ENCODE measurements at places on chromosomes 7 and 10.

DNA sequence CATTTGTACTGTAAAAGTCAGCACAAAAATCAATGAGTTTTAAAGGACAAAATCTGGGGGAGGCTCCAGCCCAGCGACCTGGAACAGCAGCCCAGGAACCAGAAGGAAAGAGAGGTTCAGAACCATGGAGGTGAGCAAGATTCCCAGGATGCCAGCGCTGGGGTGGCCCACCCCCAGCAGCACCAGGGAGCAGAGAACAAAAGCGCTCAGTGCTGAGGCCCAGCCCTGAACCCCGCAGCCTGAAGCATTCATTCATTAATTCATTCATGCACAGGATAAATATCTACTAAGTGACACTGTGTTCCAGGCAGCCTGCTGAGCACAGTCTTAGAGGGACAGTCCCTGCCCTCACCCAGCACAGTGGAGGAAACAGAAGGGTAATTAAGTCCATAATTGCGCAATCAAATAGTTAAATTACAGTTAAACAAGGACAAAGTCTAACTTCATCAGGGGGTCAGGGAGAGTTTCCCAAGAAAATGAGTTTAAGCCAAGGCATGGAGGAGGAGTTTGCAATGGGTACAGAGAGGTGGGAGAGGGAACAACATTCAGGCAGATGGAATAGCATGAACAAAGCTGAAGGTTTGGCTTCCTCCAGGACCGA is 202.3 kb downstream of the GRID1 start:
- no peak for DNase-seq

DNA sequence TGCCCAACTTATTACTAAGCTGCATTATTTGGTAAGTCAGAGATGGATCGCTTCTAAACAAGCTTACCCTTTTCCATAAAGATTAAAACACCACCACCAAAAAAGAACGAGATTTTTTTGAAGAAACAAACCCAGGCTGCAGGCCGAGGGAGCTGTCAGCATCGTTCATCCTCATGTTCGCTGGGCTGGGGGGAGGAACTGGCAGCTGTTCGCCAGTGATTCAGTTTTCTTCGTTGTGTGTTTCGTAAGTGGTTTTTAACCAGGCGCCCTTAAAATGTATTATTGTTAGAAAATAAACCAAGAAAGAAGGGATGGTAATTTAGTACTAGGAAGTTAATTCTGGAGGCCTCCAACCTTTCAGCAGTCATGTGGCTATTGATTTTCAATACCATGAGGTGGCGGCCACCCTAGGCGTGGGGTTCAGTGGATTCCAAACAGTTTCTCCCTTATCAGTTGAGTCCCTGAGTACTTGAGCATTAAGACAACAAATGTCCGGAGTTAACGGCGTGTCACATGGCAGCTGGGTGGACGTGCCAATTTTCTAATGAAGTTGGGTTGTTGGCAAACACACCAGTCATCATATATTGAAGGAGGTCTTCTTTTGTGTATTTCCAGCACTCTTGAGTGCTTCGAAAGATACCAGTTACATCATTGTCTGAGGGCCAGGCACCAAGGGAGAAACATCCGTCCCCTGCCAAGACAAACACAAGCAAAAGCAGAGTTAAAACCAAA is 173.2 kb downstream of the EBF3 start:
- no peak for DNase-seq

DNA sequence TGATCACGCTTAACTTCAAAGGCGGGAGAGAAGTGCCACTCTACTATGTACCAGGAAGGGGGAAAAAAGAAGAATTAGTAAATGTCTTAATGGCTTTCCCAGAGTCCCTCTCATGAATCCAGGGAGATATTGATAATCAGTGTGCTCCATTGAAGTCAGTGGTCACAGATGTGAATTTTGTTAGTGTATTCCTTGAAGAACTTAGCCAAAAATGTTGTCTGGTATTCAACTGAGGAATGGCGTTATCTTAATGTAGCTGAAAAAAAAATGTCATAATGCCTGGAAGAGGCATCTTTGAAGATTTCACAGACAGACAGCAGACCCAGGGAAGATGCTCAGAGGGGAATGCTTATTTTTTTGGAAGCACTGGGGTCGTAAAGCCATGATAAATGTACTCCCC is 250.4 kb downstream of the WDR11 start:
- DNase-seq: no peak

DNA sequence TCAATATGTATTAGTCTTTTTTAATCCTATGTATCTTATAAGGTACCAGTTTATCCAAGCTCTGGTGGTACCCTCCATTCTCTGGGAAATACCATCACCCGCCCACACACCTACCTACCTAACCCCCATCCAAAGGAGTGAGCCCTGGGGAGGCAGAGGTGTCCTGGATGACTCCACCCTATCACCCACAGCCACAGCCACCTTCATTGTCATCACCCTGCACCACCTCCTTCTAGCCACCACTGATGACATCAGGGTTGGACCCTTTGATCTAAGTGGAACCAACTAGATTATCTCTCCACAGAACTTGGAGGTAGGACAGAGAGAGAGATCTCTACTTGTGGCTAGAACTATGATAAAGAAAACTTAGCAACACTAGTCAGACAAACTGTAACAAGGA is 259.4 kb downstream of the PARD3 start:
- no peak for DNase-seq

DNA sequence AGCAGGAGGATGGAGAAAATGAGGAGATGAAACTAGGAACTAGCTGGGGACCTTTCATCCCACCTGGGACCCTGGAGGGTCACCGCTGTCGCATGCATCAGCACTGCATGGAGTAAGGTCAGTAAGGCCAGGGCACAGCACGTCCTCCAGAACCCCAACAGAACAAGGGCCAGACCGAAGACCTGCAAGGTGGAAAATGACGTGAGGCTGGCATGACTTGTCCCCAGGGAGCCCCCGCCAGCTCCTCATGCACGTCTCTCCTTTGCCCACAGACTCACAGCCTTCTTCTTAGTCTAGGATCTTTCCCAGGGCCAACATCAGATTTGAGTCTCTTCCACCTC is 4.7 kb downstream of the ZNF488 start:
- DNase-seq: no peak

- no peak for DNase-seq
These were observed 112.0 kb downstream of the PDE1C start for GRCh38 chr7:31958226-31958625.

DNA sequence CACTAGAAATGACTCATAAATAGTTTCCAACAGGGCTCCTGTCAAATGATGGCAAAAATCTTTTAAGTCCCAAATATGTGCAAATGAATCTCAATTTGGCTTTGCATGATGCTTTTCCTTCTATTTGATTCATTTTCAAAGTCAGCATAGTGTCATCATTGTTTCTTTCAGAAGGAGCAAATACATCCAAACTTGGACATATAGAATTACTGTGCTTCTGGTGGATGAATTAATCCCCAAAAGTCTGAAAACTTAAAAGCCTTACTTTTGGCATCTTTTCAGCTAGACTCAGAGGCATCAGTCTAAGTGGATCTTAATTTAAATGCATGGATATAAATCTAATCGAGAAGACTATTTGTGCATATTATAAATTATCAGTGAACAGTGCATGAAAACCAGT is 578.1 kb upstream of the FZD8 start:
- DNase-seq: no peak

DNA sequence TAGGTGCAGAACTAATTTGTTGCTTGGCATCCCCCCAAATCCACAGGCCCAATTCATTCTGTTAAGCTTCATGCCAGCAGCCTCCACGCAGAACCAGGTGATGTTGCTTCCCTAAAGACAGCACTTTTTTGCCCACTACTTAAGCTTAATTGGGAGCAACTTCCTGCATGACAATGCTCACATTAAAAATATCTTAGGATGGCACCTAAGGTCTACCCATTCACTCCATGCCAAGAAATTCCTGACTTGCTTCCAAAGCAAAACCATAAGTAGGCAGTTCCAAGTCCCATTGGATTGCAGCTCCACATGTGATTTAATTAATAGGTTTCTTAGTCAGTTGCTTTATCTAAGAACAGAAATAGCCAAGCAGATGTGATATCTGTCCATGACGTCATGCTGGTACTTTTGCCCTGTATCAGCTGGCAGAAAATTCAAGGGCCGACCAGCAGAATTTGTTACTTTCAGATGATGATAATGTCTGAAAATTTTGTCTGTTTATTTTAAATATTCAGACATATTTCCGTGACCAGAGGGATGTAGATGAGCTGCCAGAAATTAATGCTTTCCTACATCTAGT is 325.5 kb downstream of the LHFPL3 start:
- no peak for DNase-seq

GRCh38 chr7:115953592-115954255 is 76.8 kb downstream of the TFEC start:
- DNase-seq: no peak

DNA sequence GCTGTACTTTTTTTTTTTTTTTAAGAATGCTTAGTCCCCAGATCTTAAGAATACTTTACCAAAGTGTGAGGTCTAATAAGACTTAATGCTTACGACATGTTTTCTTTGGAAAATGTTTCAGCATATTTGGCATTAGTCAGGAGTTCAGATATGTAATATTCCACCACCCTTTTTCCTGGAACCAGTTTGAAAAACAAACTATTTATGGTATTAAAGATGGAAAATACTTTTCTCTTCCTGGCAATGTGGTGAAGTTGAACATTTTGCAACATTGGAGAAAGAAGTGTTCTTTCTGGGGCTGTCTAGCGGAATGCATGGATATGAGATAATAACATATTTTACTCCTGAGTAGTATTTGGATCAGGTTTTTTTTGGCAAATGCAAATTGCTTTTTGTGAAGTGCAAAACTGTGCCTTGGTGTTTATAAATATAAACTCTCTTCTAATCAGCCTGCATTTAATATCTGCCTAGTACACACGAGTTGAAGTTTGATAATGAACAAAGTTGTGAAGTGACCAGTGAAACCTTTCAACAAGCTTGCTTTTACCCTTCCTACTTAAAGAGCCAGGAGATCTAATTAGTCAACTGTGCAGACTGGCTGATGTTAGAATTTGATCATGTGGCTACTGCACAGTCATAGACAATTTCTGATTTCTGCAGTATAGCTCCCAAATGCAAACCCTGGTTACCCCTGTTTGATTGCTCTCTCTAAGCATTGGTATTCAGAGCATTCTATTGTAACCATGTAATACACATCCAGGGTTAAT is 20.9 kb downstream of the MAP3K8 start:
- no peak for DNase-seq

Measured in stimulated activated CD4-positive, alpha-beta T cell treated with anti-CD3 and anti-CD28 coated beads, Interleukin-1b, Interleukin-23, amount 100 ng/mL, for 4 hours (primary cell).